Sigmoid colon (tissue), 7 donors: ENCODE measurements at places on chromosomes 6 and 20.

GRCh38 chr6:75166773-75167172 is 39.1 kb downstream of the COL12A1 start:
- DNase-seq = no peak

DNA sequence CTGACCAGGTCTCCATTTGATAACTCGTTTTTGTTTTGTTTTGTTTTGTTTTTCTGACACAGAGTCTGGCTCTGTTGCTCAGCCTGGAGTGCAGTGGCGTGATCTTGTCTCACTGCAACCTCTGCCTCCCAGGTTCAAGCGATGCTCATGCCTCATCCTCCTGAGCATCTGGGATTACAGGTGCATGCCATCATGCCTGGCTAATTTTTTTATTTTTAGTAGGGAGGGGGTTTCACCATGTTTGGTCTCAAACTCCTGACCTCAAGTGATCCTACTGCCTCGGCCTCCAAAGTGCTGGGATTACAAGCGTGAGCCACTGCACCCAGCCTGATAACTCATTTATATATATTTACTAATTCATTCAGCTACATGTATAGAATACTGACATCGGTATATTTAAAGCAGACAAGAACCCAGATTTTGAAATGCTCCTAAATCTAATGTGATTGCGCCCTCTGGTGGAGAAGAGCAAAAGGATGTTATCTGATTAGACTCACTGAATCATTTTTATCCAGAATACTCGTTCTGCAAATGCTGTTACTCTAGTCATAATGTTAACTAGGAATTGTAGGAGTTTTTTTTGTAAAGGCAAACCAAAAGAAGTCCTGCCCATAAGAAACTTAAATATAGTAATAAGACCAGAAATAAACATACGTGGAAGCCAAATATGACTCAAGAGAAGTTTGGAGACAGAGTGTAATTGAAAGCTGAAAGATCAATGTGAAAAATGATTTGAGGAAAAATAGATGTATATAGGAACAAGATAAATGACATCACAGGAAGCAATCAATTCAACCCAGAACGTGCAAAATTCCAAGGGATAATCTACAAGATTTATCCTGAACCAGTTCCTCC is 5.3 kb upstream of the COL12A1 start:
- DNase-seq = no peak

- no peak for DNase-seq
Measured at GRCh38 chr6:149259753-149260152, 57.8 kb upstream of the TAB2 start.

GRCh38 chr20:33475381-33476152 is 14.3 kb upstream of the CBFA2T2 start:
- DNase-seq = no peak

- no peak for DNase-seq
Measured at GRCh38 chr6:12312736-12313135, 22.6 kb downstream of the EDN1 start.

GRCh38 chr20:2254333-2254732 is 41.5 kb upstream of the TGM3 start:
- no peak for DNase-seq

DNA sequence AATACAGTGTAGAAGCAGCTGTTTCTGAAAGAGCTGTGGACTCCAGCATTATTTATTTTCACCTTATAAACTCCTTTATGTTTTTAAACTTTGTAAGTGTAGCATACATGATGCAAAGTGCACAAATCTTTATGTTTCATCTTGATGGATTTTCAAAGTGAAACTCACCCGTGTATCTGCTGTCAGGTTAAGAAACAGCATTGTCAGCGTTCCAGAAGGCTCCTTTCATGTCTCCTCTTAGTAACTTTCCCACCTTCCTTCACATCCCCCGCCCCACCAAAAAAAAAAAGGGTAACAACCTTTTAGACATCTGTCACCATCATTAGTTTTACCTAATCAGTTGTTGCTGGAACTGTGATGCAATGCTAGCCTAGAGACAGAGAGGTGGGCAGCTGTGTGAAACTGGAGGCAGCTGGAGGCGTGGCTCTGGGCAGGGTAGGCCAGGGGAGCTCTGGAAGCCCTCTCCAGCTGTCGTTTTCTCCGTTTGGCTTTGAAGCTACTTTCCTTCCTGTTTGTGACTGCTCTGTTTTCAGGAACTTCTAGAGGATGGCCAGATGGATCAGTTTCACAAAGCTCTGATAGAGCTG is 7.2 kb downstream of the ACTR5 start:
- DNase-seq = no peak

DNA sequence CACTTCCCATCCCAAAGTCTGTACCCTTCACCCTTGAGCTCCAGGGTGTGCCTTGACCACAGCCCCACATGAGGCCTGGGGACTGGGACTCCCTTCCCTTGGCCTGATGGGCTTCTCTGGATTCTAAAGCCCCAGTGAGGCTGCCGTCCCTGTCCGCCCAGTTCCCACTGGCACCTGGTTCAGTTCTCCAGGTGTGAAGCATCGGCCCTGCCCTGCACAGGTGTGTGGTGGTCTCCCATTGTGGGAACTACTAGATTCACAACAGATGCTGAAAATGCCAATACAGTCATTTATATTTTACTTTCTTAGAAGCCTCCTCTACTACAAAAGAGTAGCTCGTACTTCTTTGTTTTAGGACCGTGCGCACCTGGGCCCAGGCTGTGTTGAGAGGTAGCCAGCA is 72.8 kb downstream of the TTLL2 start:
- no peak for DNase-seq

DNA sequence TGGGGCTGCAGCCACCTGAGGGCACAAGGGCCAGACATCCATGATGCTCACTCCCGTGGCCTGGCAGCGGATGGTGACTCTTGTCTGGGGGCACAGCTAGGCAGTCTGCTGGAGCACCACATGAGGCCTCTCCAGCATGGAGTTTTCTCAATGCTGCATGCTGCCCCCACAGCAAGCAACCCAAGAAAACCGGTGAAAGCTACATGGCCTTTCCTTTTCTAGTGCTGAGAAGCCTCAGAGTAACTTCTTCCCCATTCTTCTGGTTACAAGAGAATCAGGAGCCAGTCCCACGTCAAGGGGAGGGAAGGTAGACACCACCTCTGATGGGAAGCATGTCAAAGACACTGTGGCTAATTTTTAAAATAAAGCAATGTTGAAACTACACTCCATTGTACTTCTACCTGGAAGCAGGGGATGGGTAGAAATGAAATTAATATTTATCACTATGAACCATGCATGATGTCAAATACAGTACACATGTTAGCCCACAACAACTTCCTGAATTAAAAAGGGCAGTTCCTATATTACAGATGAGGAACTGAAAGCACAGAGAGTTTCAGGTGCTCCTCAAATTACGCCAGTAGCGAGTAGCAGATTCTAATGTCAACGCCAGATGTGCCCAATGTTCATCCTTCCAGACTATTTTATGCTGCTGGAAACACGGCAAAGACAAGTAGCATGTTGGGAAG is 101.5 kb downstream of the LAMP5 start:
- no peak for DNase-seq
